ENCODE measurements at places on chromosomes 1 and 21. TPM values are rescaled to one million over a fixed set of nuclear protein-coding genes. Genes with fewer than 3 reads are reported as not detected.

- no peak for DNase-seq
- no peak overlapping the region for H3K4me3 ChIP-seq
- H3K27me3 ChIP-seq: no peaks in the 10 kb centered on the region
- no peaks in the 10 kb centered on the region for H3K4me1 ChIP-seq
- no peak overlapping the region for H3K27ac ChIP-seq
These were observed 244.2 kb downstream of the LMO4 start for GRCh38 chr1:87572891-87573290.

DNA sequence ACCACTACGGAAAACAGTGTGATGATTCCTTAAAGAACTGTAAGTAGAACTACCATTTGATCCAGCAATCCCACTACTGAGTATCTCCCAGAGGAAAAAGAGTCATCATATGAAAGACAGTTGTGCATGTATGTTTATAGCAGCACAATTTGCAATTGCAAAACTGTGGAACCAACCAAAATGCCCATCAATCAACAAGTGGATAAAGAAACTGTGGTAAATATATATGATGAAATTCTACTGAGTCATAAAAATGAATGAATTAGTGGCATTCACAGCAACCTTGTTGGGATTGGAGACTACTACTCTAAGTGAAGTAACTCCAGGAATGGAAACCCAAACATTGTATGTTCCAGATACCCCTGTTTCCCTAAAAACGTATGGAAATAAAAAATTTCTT is 337.0 kb upstream of the PTBP2 start:
- no peaks in the 10 kb centered on the region for H3K27me3 ChIP-seq
- H3K4me3 ChIP-seq: no peak overlapping the region
- no peaks in the 10 kb centered on the region for H3K4me1 ChIP-seq

- no peaks in the 10 kb centered on the region for H3K36me3 ChIP-seq
- DNase-seq: no peak
- peaks cover 18% of the 10 kb centered on the region for H3K27me3 ChIP-seq
- H3K27ac ChIP-seq: no peak overlapping the region
- peaks cover 4% of the 10 kb centered on the region for H3K4me1 ChIP-seq
These were observed 5.5 kb upstream of the SNX27 start for GRCh38 chr1:151606384-151606783.

DNA sequence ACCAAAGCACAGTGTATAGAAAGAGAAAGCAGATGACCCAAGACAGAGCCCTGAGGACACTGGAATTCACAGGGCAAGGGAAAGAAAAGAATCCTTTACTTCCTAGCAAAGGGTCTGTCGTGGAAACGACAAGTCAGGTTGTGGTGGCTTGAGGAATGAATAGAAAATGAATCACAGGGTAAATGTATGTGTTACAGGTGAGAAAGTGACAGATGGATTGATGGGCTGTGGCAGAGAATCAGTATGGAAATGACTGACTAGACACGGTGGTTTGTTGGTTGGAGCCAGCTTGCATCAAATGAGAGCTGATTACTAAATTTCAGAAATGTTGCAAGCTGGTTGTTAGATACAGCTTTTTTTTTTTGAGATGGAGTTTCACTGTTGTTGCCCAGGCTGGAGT is 46.9 kb downstream of the PTP4A2 start:
- DNase-seq: peak; percentile 36
- H3K36me3 ChIP-seq: peaks cover 20% of the 10 kb centered on the region
- H3K4me1 ChIP-seq: peaks cover 33% of the 10 kb centered on the region
- H3K4me3 ChIP-seq: no peak overlapping the region

Gene LAX1
- 15.5 TPM for total RNA-seq

Gene FALEC
- total RNA-seq: not detected

GRCh38 chr1:1198423-1199140 is 7.8 kb downstream of the TNFRSF18 start:
- H3K36me3 ChIP-seq: peaks cover 2% of the 10 kb centered on the region
- H3K27me3 ChIP-seq: peaks cover 2% of the 10 kb centered on the region
- H3K4me3 ChIP-seq: no peak overlapping the region
- DNase-seq: no peak

Gene PDE9A
- total RNA-seq: 10.8 TPM

Data from activated CD8-positive, alpha-beta T cell treated with anti-CD3 and anti-CD28 coated beads, Interleukin-2, amount 10 ng/mL, durations not matched to agents 7 days and 5 days (primary cell).